Activated naive CD4-positive, alpha-beta T cell treated with anti-CD3 and anti-CD28 coated beads, Interleukin-2, amount 10 ng/mL, durations not matched to agents 5 hours and 36 hours (primary cell): ENCODE measurements at places on chromosomes 11 and 22. TPM values are rescaled to one million over a fixed set of nuclear protein-coding genes. Genes with fewer than 3 reads are reported as not detected.

The ANGPTL5 gene
- not detected for total RNA-seq

The WNT11 gene
- not detected for total RNA-seq

The SYT13 gene
- not detected for total RNA-seq

The KRTAP5-10 gene
- not detected for total RNA-seq

The CCDC179 gene
- not detected for total RNA-seq

The DEPDC7 gene
- total RNA-seq = 0.31 TPM

The OVOL1 gene
- total RNA-seq = 0.55 TPM

The POU2AF1 gene
- 1.6 TPM for total RNA-seq

The DNAJB7 gene
- total RNA-seq = not detected

The SLC22A25 gene
- total RNA-seq = not detected

The ANO9 gene
- total RNA-seq = 107 TPM

The PPP2R1B gene
- total RNA-seq = 42.5 TPM

The MRGPRE gene
- total RNA-seq = not detected

The CREB3L1 gene
- not detected for total RNA-seq

The SYT12 gene
- total RNA-seq = not detected

The EIF4G2 gene
- total RNA-seq = 567 TPM

The OR52I2 gene
- total RNA-seq = not detected

The SLC5A4 gene
- total RNA-seq = not detected

The PDGFD gene
- total RNA-seq = not detected

The APOBEC3A gene
- total RNA-seq = not detected

The SLC22A9 gene
- total RNA-seq = not detected

The ALDH3B2 gene
- total RNA-seq = not detected

The SYCE3 gene
- total RNA-seq = not detected
